ENCODE measurements at places on chromosomes 3 and 15.

GRCh38 chr15:79099692-79100091, 9.1 kb upstream of the RASGRF1 start:
- no peak for DNase-seq

- DNase-seq = no peak
Observed at GRCh38 chr3:141065258-141065657, 14.1 kb downstream of the SPSB4 start.

DNA sequence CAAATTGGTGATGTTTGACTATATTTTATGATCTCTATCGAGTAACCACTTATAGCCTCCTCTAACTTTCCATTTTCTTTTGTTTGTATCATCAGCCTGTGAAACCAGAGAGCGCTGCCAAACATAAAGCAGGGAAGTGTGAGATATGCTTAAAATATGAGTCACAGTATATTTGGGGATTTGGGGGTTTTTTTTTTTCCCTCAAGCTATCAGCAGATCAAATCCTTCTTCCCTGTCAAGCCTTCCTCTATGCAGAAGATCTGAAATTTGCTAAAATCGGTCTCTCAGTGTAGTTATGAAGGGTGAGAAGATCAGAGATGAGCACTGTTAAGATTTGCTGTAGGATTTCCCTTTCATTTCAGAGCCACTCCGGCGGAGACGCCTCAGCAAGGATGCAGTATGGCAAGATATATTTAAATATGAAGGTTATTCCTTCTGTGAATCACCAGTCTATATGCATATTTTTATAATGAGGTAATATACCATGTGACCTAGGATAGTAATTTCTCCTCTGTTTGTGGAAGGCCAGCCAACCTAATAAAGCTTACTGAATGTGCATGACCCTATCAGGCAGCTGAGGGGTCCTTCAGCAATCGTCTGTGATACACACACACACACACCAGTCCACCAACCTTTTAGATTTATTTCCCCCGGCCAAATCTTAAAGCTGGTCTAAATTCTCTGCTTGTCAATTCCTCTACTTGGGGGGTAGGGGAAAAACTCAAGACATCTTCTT, 474.1 kb downstream of the FOXP1 start:
- no peak for DNase-seq

DNA sequence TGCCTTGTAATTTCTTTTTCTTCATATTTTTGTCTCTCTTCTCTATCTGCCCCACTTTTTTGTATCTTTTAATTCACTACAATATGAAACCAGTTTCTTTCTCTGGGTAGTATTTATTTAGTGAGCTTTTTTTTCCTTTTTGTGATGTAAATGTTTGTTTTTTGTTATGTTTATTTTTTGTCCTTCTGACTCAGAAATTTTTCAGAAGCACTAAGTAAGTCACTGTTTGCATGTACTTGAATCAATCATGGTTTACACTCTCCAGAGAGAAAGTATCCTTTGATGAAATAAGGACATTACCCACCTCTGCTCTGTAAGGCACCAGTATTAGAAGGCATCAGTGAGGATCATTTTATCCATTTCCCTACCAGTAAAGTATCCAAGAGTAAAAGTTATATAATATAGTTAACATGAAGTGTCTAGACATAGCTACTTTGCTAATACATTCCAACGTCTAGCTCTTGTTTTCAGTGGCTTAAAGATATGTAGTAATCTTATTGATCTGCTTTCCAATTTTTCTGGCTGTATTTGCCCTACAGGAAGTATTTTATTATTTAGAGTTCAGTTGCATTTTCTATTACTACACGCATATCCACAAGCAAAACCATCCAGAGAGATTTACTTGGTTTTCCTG, 25.4 kb downstream of the FILIP1L start:
- no peak for DNase-seq

DNA sequence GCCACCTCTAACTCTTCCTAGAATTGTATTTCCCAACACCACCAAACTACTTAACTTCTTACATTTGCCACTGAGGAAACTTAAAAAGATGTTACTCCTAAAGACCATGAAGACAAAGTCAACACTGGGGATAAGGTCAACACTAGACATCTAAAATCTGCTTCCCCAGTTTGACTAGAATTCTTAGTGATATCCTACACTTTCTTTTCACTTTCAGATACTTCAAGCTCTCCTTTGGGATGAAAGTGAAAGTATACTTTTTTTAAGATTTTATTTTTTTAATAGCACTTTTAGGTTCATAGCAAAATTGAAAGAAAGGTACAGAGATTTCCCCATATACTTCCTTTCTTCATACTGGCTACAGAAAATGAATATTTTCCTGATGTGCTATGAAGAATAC, 32.6 kb downstream of the GOLIM4 start:
- no peak for DNase-seq

DNA sequence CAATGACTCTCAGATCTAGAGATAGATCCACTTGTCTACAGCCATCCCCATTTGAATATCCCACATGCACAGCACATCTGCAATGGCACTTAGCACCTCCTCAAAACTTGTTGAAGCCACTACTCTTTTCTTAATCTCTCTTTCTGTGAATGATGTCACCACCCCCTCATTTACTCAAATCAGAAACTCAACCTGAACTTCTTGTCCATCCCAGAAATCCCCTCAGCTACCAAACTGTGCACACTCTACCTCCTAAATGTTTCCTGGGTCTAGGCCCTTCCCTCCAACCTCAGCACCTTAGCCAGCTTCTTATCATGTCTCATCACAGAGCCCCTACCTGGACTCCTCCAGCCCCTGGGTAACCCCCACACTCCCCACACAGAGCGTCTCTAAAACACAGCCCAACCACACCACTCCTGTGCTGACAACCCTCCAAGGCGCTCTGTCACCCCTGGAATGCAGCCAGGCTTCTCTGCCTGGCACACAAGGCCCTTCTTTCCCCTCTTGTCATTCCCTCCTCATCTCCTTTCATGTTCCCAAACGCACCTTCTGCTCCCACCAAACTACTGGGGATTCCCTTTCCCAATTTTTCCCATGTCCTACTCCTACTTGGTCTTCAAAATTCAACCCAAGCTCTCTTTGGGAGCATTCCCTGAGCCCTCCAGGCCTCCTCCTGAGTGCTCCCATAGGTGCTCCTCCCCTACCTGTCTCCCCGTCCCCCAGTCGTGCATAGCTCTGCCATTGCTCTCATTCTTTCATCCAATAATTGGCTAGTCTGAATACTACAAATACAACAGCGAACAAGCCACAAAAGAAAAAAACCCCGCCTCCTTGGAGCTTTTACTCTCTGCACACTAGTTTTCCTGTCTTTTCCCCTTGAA, 39.8 kb upstream of the ZBTB38 start:
- no peak for DNase-seq

DNA sequence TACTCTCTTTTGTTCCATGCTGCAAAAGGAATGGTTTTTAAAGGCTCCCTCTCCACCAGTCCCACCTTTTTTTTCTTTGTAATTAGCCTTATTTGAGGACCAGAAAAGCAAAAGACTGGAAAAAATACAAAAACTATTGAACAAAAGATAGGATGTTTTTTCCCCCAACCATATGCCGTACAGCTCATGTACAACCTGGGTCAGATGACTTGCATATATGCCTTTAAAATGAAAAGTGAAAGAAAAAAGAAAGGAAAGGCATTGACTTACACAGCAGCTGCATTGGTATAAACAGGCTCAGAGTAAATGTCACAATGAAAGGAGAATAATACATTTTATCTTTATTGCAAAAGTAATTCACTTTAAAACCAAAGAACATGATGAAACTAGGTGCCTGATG, 69.5 kb upstream of the CMC1 start:
- DNase-seq = no peak

DNA sequence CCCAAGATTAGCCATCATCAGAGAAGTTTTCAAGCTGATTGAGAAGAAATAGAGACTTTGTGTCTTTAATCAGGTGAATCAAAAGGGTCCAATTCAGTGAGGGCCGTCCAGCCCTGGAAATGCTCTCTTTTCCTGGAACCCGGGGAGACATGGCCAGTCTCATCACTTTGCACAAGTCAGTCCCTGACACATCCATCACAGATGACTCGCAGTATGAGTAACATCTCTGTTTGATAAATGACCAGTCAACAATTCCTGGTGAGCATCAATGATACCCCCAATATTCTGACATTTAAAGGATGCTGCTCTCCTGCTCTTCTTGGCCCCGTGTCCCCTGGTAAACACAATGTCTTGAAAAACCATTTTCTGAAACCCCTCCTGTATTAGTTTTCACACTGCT, 26.7 kb downstream of the C3orf20 start:
- no peak for DNase-seq

GRCh38 chr15:59105854-59106253, 908 bp downstream of the CCNB2 start:
- no peak for DNase-seq

DNA sequence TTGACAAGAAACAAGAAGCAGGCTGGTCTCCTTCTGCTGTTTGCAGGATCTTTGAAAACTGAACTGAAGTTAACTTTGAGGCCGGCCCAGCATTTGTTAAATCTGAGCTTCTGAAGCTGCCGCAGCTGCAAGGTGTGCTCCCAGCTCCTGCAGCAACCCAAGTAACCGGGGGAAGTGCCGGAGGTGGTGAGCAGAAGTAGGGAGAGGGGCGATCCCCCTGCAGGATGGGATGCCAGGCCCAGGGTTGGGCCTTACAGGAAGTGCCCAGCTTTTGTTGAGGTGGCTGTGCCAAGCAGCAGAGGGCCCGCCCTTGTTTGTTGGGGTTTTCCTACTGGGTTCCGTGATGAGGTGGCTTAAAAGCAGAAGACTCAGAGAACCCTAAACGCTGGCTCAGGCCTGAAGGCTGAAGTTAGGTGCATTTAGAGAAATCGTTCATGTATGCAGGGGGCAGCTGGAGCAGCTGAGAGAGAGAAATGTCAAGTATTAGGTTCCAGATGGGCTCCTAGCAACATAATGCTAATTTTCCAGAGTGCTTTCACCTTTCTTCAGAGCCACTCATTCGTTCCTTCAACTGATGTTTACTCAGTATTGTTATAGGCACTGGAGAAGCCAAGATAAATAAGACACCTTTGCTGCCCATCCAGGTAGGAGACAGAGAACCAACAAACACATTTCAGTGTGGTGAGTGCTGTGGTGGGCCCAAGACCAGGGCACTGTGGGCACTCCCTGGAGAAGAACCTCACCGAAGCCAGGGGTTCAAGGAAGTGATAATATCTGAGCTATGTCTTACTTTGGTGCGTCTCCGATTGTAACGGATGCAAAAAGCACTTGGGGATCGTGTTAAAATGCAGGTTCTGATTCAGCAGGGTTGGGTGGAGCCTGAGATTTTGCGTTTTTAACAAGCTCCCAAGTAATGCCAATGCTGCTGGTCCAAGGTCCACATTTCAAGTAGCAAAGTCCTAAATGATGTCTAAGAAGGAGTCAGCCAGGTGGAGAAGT, 42.2 kb upstream of the PLCL2 start:
- no peak for DNase-seq

- no peak for DNase-seq
Observed at GRCh38 chr15:63749330-63749942, 84.3 kb downstream of the HERC1 start.

DNA sequence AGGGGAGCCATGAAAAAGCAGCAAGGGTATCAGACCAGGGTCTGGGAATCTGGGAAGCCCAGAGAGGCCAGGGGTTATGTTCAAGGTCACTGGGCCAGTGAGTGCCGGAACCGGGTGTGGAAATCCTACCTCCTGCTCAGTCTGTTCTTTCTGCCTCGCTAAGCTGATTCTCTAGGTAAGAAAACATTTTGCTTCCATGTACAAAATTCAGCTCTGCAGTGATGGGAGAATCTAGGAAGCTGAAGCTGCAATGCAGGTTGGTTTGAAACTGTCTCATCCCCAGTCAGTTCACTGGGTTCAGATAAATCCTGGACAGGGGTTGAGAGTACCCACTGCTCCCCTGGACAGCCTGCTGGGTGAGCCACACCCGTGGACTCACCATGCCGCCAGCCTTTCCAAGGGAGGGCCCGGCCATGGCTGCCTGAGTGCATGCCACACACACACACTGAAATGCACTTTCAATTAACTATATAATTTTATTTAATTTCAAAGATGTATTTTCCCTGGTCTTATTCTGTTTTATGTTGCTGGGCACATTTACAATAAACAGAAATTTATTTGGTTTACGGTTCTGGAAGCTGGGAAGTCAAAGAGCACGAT, 108.4 kb downstream of the CORO2B start:
- no peak for DNase-seq

DNA sequence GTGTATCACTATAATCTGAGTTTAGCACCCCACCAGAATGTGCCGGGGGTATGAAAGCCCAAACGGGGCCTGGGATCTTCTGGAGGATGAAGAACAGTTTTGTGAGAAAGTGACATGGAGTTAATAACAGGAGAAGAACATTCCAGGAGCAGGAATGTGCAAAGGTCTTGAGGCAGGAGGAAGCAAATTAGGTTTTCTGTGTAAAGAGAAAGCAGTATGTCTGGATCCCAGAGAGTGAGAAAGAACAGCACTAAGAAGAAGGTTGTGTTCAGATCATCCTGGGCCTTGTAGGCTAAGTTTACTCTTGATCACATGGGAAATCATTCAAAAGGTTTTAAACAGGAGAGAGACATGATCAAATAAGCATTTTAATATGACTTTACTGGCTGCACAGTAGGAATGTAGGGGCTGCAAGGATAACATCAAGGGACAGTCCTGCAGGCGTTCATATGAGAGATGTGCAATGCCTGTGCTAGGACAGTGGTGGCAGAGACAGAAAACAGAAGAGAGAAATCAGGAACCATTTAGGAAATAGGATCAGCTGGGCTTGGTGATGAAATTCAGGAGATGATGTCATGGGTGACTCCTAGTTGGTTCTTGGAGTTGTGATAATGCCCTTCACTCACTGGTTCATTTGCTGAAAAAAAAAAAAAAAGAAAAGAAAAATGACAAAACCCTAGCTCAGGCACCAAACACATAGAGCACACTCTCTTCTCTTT, 113.5 kb downstream of the TNIK start:
- no peak for DNase-seq

DNA sequence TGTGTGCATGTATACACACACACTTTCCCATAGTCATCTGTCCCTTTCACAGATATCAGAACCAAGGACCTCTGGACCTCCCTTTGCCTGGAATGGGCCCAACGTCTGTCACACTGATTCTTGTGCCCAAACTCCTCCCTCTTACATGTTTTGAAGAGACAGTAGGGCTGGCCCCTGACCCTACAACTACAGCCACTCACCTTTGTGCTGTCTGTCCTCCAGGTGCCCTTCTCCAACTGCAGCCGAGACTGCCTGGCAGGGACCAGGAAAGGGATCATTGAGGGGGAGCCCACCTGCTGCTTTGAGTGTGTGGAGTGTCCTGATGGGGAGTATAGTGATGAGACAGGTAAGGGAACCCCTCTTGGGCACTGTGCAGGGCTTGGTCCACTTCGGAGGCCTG, 43.2 kb upstream of the CSTA start:
- no peak for DNase-seq

- DNase-seq = no peak
Observed at GRCh38 chr3:133475245-133476010, 75.6 kb downstream of the BFSP2 start.

All from testis (tissue), 5 donors.